ENCODE measurements at places on chromosomes 12 and 14.

DNA sequence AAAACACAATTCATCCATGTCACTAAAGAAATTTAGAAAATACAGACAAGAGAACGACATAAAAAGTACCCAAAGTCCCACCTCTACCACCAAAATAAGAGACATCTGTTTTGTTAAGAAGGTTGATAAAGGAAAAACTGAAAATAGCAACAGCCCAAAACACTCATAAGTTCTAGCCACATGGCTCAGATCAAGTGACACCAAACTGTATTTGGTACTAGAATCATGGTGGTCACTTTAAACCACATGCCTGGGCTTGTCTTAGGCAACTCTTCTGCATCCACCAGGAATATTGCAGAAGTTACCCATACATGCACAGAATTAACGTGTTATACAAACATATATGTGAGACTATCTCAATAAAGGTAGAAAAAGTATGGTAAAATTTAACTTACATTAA is 78.2 kb upstream of the GTF2A1 start:
- no peak for DNase-seq

- peak; percentile 97 for DNase-seq
Observed at GRCh38 chr12:8678661-8679111, 16.1 kb upstream of the MFAP5 start.

GRCh38 chr12:41073633-41074472 is 114.3 kb upstream of the PDZRN4 start:
- DNase-seq = no peak

DNA sequence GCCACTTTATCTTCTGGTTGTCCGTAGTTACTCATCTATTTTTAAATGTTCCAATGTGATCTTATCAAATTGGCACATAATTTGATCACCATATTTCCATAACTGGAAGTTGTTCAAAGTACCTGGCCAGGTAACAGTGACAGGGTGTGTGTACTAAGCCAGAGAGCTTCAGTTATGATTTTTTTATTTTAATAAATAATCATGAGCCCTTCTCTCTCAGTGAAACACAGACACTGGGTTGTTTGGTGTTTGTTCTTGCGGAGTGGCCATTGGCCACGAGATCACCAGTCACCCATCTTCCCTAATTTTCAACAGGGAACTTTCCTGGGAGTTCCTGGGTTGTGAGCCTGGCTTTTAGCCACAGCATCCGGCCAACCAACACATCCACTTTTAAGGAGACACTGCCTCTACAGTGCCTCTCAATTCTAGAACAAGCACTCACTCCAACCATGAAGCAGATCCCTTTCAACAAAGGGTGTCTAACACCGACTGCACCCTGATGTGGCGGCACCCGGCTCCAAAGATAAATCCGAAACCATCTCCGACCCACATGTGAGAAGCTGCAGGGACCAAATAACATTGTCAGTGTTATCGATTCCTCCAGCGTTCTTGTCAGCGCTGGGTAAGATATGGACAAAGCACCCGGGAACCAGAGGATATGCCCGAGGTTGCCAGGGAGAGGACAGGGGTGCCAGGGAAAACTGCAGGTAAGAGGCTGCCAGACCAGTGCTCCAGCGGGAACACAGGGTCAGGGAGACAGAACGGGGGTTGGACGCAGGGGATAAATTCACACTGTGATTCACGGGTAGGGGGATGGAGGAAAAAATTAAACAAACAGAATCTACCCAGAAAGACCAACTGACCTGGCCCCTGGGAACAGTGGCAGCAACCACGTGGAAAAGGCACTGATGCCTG is 49.9 kb downstream of the FOXN3 start:
- DNase-seq = no peak

DNA sequence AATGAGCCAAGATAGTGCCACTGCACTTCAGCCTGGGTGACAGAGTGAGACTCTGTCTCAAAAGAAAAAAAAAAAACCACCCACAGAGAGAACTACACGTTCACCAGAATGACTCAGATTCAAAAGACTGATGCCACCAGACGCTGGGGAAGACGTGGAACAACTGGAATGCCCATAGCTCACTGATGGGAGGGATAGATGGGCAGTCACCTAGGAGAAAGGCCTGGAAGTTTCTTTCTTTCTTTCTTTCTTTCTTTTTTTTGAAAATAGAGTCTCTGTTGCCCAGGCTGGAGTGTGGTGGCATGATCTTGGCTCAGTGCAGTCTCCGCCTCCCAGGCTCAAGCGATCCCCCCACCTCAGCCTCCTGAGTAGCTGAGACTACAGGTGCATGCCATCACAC is 10.0 kb upstream of the KLC1 start:
- DNase-seq = no peak

DNA sequence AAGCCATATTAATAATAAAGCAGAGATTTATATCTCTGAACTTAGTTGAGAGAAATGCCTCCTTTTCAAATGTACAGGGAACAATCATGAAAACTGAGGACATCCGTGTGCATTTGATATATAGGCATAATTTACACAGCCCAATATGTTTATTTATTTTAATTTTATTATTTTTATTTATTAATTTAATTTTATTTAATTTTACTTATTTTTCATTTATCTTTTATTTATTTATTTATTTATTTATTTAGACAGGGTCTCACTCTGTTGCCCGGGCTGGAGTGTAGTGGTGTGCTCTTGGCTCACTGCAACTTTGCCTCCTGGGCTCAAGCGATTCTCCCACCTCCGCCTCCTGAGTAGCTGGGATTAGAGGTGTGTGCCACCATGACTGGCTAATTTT is 8.4 kb downstream of the TCL1A start:
- no peak for DNase-seq

DNA sequence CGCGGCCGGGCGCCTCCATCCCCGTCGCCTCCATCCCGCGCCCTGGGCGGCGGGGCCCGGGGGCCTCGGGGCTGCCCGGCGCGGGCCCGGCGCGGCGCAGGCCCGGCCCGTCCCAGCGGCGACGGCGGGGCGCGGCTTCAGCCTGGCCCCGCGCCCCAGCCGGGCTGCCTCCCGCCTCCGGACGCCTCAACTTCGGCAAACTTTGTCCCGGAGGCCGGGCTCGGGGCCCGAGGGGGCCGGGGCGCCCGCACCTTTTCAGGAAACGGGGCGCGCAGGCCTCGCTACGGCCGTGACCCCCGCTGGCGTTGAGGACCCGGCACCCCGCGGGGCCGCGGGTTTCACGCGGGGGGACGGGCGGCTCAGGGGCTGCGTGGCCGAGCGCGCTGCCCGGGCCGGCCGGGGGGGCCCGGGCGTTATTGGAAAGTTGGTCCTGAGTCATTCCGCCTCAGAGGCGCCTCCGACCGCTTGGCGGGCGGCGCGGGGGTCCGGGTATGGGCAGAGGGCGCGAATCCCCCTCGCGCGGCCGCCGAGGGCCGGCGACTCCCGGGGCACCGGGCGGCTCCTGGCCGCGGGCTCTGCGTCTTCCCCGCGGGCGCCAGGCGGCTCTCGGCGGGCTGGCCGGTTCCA is 575 bp downstream of the TRAF3 start:
- no peak for DNase-seq

DNA sequence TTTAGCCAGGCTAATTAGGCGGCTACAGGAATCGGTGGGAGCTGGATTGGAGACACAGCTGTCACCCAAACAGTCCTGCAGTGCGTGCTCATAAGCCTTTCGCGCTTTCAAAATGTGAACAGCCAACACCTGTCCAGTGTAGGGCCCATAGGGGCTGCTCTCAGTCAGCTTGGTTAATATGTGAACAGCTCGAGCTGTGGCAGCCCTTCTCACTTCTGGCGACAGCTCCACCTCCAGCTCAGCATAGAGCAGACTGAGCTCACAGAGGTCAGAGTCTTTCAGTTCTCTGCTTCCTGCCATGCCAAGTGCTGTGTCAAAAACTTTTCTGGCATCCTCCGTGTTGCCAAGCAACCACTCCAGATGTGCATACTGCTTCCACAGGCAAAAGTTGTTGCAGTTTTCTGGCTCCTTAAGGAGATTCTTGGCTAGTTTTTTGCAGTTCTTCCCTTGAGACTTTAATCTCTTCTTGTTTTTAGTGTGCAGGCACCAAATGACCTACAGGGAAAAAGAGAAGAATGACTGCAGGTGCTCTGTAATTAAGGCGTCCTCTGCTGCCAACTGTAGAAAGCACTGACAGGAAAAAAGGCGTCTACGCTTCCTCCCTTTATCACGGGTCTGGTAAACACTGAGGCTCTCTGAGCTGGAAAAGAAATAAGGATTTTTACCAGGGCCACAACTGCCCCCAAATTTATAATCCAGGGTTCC is 32.5 kb downstream of the PSMC1 start:
- no peak for DNase-seq
